ENCODE measurements at places on chromosomes 7 and 10. TPM values are rescaled to one million over a fixed set of nuclear protein-coding genes. Genes with fewer than 3 reads are reported as not detected.
A peak's percentile ranks its signal among the peaks of the same experiment; 100 is the strongest.

SUGCT gene
- 8.4 TPM for total RNA-seq

VAX1 gene
- total RNA-seq = not detected

MARVELD1 gene
- total RNA-seq = 6.4 TPM

DNA sequence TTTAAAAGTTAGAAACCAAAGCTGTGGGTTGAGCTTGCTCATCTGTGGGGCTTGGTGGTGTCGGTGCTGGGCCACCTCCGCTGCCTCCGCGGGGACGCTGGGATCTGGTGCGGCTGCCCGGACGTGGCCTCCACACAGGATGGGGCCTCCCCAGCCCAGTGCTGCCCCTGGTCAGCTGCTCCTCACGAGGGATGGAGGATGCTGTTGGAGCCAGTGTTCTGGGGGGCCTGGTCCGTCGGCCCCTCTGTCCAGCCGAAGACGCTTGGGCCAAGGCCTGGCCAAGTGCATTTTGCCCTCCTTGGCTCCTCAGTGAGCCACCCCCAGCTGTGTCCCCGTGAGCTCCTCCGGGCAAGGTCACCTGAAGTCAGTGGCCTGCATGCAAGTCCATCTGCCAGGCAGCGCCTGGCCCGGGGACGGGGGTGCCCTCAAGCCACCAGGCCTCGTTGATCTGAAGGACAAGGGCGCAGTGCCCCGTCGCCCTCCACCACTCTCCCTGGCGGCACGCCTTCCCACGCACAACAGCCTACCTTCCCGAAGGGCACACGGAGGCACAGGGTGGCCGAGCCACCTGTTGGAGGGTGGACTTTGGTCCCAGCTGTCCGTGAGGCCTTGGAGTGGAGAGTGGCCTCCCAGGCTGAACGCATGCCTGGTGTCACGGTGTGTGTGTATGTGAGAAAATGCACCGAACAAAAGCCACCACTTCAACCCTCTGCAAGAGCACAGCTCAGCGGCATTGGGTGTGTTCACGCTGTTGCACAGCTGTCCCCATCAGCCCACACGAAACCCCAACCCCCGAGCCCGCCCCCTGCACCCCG lies 27.3 kb downstream of the KNDC1 start:
- no peak for DNase-seq

- no peak for DNase-seq
These were observed 857.8 kb downstream of the KCNMA1 start for GRCh38 chr10:76779796-76780301.

DNA sequence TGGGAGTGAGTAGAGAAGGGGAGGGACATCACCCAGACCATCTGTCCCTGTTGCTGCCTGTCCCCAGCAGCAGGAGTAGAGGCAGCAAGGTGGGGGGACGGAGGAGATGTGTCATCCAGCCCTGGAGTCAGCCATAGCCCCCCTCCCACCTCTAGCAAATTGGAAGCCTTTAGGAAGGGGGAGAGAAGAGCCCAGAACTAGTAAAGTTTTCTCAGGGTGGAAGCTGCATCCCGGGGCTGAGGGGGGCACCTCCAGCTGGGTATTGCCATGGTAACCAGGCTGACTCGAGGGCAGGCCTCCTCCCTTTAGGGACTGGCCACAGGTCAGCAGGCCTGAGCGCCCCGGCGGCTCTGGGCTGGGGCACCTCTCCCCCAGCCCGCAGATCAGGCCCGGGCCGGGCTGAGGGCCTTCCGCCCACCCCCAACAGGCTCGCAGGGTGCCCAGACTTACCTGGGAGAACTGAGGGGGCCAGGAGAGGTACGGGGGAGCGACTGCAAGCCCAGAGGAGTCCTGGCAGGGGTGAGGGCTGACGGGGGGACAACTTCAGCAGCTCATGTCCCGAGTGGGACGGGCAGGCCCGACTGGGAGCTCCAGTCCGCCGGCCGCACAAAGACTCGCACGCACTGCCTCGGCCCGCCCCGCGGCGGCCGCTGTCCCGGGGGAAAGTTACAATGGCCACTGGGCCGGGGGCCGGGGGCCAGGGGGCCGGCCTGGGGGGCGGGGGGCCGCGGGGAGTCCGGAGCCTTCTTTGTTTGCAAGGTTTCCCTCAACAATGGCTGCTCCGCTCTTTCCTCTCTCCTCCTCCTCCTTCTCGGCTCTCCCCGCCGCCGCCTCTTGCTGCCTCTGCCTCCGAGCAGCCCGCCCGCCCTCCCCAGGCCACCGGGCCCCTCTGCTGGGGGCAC lies 6.0 kb downstream of the LDB1 start:
- peak; percentile 50 for DNase-seq

- no peak for DNase-seq
These were observed 28.7 kb downstream of the RAMP3 start for GRCh38 chr7:45186261-45186813.

DNA sequence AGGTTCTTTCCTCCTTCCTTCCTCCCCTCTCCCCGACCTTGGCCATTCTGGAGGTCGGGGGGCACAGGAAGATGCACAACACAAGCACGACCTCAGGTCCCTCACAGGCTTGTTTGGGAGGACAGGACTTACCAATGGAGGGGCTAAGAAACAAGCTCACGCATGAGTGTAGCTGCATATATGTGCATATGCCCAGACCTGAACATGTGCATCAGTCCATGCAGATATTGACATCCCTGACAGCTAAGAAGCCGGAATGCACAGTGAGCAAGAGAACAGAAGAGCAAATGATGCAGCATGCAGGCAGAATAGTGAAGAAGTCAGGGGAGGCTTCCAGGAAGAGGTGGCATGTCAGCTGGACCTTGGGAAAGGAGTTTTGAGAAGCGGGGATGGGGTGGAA lies 28.7 kb downstream of the ADCYAP1R1 start:
- no peak for DNase-seq

GRCh38 chr7:128885370-128886187 lies 22.9 kb downstream of the ATP6V1F start:
- DNase-seq = no peak
